ENCODE measurements at places on chromosomes 7 and 10. TPM values are rescaled to one million over a fixed set of nuclear protein-coding genes. Genes with fewer than 3 reads are reported as not detected.

- DNase-seq, result no peak
- no peaks in the 10 kb centered on the region for H3K27me3 ChIP-seq
- H3K4me3 ChIP-seq, result no peak overlapping the region
- no peaks in the 10 kb centered on the region for H3K36me3 ChIP-seq
These were observed 139.4 kb downstream of the CCDC71L start for GRCh38 chr7:106521541-106521940.

CEP41 gene
- 18.0 TPM for total RNA-seq

GRCh38 chr10:94016727-94017714, 23.3 kb downstream of the PLCE1 start:
- no peak for DNase-seq
- H3K27ac ChIP-seq, result peak overlapping the region; percentile 39
- H3K4me1 ChIP-seq, result peaks cover 49% of the 10 kb centered on the region
- no peak overlapping the region for H3K4me3 ChIP-seq

PLXNA4 gene
- total RNA-seq, result 1.0 TPM

DNA sequence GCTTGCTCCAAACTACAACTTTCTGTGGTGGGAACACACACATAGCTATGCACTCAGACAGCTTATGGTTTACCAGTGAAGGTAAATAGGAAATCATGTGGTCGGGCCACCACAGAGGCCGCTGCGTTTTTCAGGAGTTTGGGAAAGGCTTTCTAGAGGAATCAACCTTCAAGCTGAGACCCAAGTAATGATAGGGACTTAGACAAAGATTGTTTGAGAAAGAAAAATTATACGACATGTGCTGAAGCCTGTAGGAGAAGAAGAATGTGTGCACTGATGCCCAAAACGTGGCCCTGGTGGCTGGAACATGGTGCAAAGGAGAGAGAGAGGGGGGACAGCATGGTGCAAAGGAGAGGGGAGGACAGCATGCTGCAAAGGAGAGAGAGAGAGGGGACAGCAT, 61.2 kb upstream of the VIPR2 start:
- H3K36me3 ChIP-seq, result no peaks in the 10 kb centered on the region
- no peak overlapping the region for H3K27ac ChIP-seq
- no peak for DNase-seq
- no peak overlapping the region for H3K4me3 ChIP-seq

DNA sequence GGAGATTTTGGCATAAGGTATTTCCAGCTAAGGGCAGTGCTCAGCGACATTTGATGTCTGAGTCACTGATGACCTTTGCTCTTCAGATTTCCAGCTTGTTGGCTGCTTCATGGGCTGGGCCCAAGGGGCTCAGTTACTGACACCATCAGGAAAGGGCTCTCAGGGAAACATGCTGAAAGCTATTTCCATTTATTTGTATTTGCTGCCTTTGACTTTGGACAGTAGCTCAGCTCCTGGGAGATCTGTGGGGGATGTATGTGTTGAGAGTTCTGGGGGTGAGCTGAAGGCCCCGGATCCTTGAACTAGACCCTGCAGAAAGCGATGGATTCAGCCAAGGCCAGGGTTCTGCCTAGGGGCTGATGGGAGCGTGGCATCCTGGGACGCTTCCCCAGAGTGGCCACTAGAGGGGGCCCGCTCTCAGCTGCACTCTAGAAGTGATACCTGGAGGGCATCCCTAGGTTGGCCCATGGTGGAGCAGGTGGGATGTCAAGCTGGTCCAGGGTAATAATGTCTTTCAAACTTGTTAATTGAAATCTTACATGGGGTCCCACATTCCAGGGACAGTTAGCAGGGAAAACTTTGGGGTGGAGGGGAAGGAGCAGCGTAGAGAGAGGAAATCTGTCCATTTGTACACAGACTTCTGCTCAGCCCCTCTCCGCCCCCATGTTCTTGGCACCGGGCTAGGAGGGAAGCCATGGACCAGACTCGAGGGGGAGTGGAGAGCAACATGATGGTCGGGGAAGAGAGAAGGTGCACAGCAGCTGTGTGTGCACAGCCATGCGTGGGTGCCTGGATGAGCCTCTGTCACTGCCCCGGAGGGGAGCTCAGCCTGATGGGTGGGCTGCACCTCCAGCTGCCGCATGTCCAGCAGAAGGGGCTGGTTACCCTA, 3.0 kb upstream of the BTBD16 start:
- H3K4me3 ChIP-seq, result no peak overlapping the region
- peak; percentile 38 for DNase-seq
- H3K27ac ChIP-seq, result 0 out of 2 replicates have a peak overlapping the region, but pooled peaks have one; percentile 6
- H3K36me3 ChIP-seq, result no peaks in the 10 kb centered on the region

- peak; percentile 87 for DNase-seq
- peaks cover 61% of the 10 kb centered on the region for H3K4me1 ChIP-seq
- peak overlapping the region; percentile 61 for H3K27ac ChIP-seq
- no peaks in the 10 kb centered on the region for H3K36me3 ChIP-seq
- no peaks in the 10 kb centered on the region for H3K27me3 ChIP-seq
- no peak overlapping the region for H3K4me3 ChIP-seq
These were observed 5.5 kb upstream of the OPN4 start for GRCh38 chr10:86648704-86649427.

DNA sequence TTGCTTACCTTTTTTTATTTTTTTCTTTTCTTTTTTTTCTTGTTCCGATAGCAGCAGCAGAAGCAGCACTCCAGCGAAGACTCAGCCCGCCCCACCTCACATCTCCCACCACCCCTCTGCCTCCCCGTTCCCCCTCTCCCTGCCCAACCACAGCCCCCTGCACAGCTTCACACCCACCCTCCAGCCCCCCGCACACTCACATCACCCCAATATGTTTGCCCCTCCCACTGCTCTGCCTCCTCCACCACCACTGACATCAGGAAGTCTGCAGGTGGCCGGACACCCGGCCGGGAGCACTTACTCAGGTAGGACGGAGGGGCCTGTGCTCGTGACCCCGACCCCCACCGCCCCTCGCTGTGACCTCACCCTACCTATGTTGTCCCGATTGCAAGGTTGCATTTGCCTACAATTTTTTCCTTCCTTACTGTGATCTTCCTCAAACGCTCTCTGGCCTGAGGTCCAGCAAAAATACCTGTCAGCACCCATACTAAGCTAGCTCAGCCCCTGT, 367.2 kb upstream of the GALNT17 start:
- no peak overlapping the region for H3K4me3 ChIP-seq
- H3K27ac ChIP-seq, result no peak overlapping the region
- H3K36me3 ChIP-seq, result no peaks in the 10 kb centered on the region
- DNase-seq, result no peak
- H3K4me1 ChIP-seq, result no peaks in the 10 kb centered on the region
- H3K27me3 ChIP-seq, result peaks cover 69% of the 10 kb centered on the region

DNA sequence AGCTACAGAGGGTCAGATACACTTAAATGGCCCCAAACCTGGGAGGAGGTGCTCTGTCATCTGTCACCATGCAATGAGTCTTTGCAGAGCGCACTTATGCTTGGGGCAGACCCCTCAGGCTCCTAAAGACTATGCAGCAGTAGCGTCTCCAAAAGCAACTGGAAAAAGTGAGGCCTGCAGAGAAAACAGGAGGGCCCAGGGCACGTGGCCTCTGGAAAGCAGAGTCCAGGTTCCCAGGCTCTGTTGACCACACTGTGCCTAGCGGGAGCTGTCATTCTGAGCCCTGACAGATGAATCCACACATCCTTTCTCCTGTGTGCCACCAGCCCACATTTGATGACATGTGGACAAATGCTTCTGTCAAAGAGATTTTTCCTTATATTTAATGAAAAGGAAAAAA, 66.4 kb downstream of the MINDY4 start:
- DNase-seq, result no peak
- H3K36me3 ChIP-seq, result 0 out of 2 replicates have a peak, but pooled peaks cover 8% of the 10 kb centered on the region
- H3K27me3 ChIP-seq, result no peaks in the 10 kb centered on the region
- H3K27ac ChIP-seq, result no peak overlapping the region
- no peak overlapping the region for H3K4me3 ChIP-seq
- H3K4me1 ChIP-seq, result no peaks in the 10 kb centered on the region

GRCh38 chr7:127838816-127839415, 186.9 kb downstream of the SND1 start:
- no peaks in the 10 kb centered on the region for H3K27me3 ChIP-seq
- DNase-seq, result no peak
- H3K4me3 ChIP-seq, result no peak overlapping the region
- no peaks in the 10 kb centered on the region for H3K4me1 ChIP-seq

- no peak overlapping the region for H3K4me3 ChIP-seq
- DNase-seq, result no peak
- no peaks in the 10 kb centered on the region for H3K4me1 ChIP-seq
- peaks cover 79% of the 10 kb centered on the region for H3K27me3 ChIP-seq
- H3K36me3 ChIP-seq, result no peaks in the 10 kb centered on the region
These were observed 50.4 kb upstream of the PPP2R2D start for GRCh38 chr10:131850383-131850870.

Data from PC-9 (cell line).